ENCODE measurements at places on chromosomes 13 and 19.

GRCh38 chr13:49225223-49226042, 5.3 kb downstream of the MLNR start:
- no peak for DNase-seq

DNA sequence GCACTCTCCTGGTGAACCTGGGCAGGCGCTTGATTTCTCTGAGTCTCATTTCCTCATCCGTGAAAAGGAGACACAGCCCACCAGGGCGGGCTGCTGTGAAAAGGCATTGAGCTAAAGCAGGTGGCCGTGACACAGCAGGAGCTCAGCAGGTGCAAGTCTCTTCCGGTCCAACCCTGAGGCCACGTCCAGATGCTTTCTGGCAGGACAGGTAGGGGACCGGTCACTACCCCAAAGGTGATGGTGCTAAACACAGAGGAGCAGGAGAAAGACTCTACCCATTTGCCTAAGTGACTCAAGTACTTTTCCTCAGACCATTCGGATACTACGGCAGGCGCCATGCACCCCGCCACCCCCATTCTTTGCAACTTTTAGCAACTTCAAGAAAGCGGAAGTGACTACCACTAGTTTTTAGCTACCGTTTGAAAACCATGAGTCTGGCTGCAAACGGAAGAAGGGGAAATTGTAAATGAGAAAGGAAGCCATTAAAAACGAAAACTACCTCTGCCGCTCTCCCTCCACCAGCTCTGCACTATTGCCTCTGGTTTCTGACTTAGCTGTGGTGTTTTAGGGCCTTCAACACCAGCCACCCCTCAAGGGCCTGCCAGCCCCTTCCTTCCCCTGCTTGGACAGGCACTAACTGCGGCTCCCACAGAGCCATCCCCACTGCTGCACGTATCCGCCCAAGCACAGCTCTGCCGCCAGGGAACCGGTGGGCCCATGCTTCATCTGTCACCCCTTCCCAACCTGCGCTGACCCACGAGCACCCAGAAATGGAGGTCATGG, 4.8 kb downstream of the PPP6R1 start:
- DNase-seq = peak; percentile 78

GRCh38 chr19:2413629-2414028, 13.8 kb downstream of the TIMM13 start:
- no peak for DNase-seq

DNA sequence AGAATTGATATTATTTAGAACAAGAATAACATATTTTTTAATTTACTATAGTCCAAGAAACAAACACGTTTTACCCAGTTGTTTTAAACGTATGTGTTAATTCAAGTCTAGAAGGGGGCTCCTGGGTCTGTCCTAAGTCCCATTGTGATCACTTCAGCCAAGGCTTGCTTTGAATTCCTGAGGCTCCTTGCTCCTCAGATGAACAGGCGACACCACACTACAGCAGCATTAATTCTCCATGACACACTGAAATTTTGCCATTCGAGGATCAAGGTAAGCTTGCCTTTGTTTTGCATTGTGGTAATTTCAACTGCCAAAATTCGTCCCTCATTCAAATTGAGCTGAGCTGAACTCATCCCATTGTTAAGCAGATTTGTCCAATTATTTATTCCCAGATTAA, 1442.6 kb downstream of the SLITRK5 start:
- DNase-seq = no peak

GRCh38 chr13:98576200-98576945, 534 bp downstream of the STK24 start:
- no peak for DNase-seq

- no peak for DNase-seq
Measured at GRCh38 chr13:99596180-99596579, 94.9 kb downstream of the TM9SF2 start.

DNA sequence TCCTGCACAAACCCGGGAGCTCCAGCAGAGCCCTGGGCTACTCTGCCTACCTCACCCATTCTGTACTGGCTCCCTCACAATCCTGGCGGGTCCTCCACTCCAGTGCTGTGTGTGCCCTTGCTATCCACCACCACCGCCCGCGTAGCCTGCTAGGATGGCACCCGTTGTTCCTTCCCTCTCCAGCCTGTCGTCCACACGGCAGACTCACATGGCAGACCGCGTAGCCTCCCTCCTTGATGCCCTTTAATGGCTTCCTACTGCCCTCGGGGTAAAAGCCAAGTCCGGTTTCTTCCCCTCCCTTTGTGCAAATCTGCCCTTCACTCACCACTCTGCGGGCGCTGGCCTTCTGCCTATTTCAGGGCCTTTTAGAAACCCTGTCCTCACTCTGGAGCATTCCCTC, 106.6 kb downstream of the RAB20 start:
- DNase-seq = no peak

GRCh38 chr19:4267101-4267900, 11.8 kb upstream of the SHD start:
- peak; percentile 54 for DNase-seq

GRCh38 chr13:111143865-111144540, 28.9 kb downstream of the ARHGEF7 start:
- DNase-seq = no peak

GRCh38 chr19:45468803-45469131, 971 bp downstream of the FOSB start:
- DNase-seq = no peak

DNA sequence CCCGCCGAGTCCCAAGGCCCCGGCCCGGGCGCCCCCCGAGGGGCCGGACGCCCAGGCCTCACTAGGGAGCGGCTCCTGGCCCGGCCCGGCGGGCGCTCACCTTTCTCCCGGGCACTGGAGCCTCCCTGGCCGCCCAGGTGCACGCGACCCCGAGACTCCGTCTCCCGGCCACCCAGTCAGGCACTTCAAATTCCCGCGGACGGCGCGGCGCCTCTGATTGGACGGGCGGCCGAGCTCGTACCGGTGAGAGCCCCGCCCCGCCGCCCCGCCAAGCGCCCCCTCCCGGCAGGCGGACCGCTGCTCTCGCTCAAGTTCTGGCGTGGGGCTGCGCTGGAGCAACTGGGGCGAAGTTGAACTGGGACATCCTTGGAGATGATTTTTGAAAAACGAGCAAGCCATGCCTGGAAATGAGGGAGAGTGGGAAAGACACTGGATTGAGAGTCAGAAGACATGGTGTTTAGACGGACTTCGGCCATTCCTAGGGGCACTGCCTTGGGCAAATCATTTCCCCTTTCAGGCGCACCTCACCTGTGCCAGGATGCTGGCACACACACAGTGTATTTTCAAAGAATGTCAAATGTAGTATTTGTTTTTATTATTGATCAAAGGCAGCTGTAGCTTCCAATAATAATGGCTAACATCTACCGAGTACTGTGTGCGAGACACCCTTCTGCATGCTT, 485.3 kb downstream of the UQCRFS1 start:
- DNase-seq = peak; percentile 41

GRCh38 chr19:14248578-14249011, 42.6 kb upstream of the ADGRL1 start:
- DNase-seq = peak; percentile 24

GRCh38 chr19:23470873-23471545, 75.7 kb upstream of the ZNF91 start:
- no peak for DNase-seq

Measured in CD4-positive, alpha-beta T cell treated with Interleukin-4 for 1 hour (primary cell).